ENCODE measurements at places on chromosomes 13 and 19. TPM values are rescaled to one million over a fixed set of nuclear protein-coding genes. Genes with fewer than 3 reads are reported as not detected.

DNA sequence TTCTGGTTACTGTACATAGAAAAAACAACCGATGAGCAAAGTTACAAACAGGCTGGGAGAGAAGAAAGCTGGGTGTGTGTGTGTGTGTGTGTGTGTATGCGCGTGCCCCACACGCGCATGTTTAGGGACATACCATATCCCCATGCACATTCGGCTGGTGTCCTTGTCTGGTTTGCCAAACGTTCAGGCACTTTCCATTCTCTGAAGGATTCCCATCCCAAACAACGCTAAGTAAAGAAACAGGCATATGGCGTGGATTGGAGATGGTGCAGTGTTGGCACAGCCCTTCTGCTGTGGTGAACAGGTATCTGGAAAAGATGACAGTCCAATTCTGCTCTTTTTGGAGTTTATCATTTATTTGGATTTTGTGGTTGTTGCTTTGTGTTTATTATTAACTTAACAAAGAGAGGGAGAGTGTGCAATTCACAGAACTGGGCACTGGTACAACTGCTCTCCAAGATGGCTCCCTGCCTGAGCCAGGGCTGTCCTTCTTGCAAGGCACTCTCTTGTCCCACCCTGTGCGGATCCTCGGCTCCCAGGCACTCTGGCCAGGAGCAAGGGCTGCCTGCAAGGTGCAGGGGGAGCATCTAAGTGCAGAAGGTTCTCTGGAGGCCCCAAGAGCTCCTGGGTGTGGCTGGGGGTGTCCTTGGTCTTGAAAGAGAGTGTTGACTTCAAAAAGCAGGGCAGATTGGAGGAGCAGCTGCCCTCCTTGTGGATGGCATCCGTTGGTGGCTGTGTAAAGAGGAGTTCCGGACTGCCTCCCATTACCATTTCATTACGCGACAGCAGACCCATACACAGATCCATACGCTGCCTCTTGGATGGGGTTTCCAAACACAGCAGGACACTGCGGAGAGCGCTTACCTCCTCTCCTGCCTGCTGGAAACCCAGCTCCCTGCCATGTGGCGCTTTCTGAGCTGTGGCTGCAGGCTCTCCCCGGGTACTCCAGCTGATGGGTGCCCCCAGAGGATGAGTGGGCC, 263.1 kb downstream of the ZNF536 start:
- DNase-seq: no peak

- no peak for DNase-seq
Observed at GRCh38 chr13:39810091-39810877, 154.8 kb downstream of the COG6 start.

GRCh38 chr13:70408865-70409264, 300.6 kb upstream of the KLHL1 start:
- DNase-seq: no peak

- no peak for DNase-seq
Observed at GRCh38 chr19:35332817-35333216, 3.8 kb downstream of the CD22 start.

CPT1C gene
- 1.0 TPM for total RNA-seq

KLK1 gene
- not detected for total RNA-seq

HCN2 gene
- 1.1 TPM for total RNA-seq

Data from T-helper 17 cell (primary cell).